ENCODE measurements at places on chromosomes 13 and 19. TPM values are rescaled to one million over a fixed set of nuclear protein-coding genes. Genes with fewer than 3 reads are reported as not detected.

The SRRM5 gene
- 1.7 TPM for total RNA-seq

The HOMER3 gene
- total RNA-seq, result not detected

The MCEMP1 gene
- total RNA-seq, result not detected

The ERICH4 gene
- not detected for total RNA-seq

The LONP1 gene
- 62.8 TPM for total RNA-seq

The SETDB2 gene
- 29.1 TPM for total RNA-seq

The SPIB gene
- total RNA-seq, result 1.5 TPM

The PSG11 gene
- total RNA-seq, result 0.27 TPM

The LILRA6 gene
- total RNA-seq, result 0.24 TPM

The ATP7B gene
- 1.3 TPM for total RNA-seq

The ZNF570 gene
- 10.3 TPM for total RNA-seq

The AP1M2 gene
- total RNA-seq, result not detected

The SWSAP1 gene
- 3.4 TPM for total RNA-seq

The KIRREL2 gene
- total RNA-seq, result 0.29 TPM

The ARRDC5 gene
- total RNA-seq, result 26.0 TPM

The PSG3 gene
- 0.69 TPM for total RNA-seq

The RXFP2 gene
- not detected for total RNA-seq

The CACNG6 gene
- 0.42 TPM for total RNA-seq

The RASIP1 gene
- total RNA-seq, result not detected

The CFAP97D2 gene
- not detected for total RNA-seq

The FCGBP gene
- total RNA-seq, result 28.1 TPM

The SIGLEC5 gene
- not detected for total RNA-seq

The GTF3A gene
- total RNA-seq, result 221 TPM

The SLC25A41 gene
- total RNA-seq, result not detected

The GPC6 gene
- not detected for total RNA-seq

The IGSF23 gene
- total RNA-seq, result not detected

The CABP5 gene
- 0.42 TPM for total RNA-seq

The GPR183 gene
- total RNA-seq, result 112 TPM

The IRF3 gene
- 212 TPM for total RNA-seq

The TNFRSF19 gene
- total RNA-seq, result not detected

The BBC3 gene
- 13.7 TPM for total RNA-seq

The C19orf85 gene
- not detected for total RNA-seq

The CYP4F11 gene
- total RNA-seq, result not detected

The RPS19 gene
- 3,396 TPM for total RNA-seq

The PLEKHF1 gene
- total RNA-seq, result 15.3 TPM

The SAFB gene
- 203 TPM for total RNA-seq

The NBEA gene
- total RNA-seq, result 0.15 TPM

The TNFSF13B gene
- total RNA-seq, result 3.0 TPM

The TLE6 gene
- total RNA-seq, result not detected

The DCLK1 gene
- not detected for total RNA-seq

The SGTA gene
- 43.3 TPM for total RNA-seq

The CCDC70 gene
- total RNA-seq, result not detected

The HS6ST3 gene
- total RNA-seq, result not detected

The ALKBH6 gene
- 32.6 TPM for total RNA-seq

The ATP8A2 gene
- total RNA-seq, result 2.4 TPM

The GDF15 gene
- total RNA-seq, result 0.32 TPM

The NPAS1 gene
- not detected for total RNA-seq

The LGALS14 gene
- 0.41 TPM for total RNA-seq

The SYNGR4 gene
- not detected for total RNA-seq

The PLIN5 gene
- total RNA-seq, result 1.6 TPM

The ATP4B gene
- total RNA-seq, result not detected

The ZNF626 gene
- 20.0 TPM for total RNA-seq

The LRRC25 gene
- total RNA-seq, result not detected

The EBI3 gene
- total RNA-seq, result 0.44 TPM

The CDC34 gene
- 46.3 TPM for total RNA-seq

The CRX gene
- not detected for total RNA-seq

The IL17D gene
- total RNA-seq, result 0.32 TPM

The KCNN1 gene
- not detected for total RNA-seq

Measured in naive thymus-derived CD4-positive, alpha-beta T cell (primary cell).